ENCODE measurements at places on chromosomes 12 and 14. TPM values are rescaled to one million over a fixed set of nuclear protein-coding genes. Genes with fewer than 3 reads are reported as not detected.

- no peak for DNase-seq
Observed at GRCh38 chr14:75366963-75367362, 60.9 kb upstream of the JDP2 start.

DNA sequence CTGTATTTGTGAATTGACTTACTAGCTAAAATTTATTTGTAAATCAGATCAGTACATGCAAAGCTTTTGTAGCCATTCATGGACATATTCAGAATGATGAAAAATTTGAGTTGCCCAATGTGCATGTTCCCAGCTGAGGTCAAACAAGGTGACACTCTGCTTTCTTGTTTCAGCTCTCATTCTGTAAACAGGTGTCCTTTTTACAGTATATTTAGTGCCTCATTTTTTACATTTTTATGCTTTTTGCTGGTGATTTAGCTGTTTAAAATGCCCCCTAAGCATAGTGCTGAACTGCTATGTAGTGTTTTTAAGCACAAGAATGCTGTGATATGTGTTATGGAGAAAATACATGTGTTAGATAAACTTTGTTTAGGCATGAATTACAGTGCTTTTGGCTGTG, 76.3 kb downstream of the MIA2 start:
- no peak for DNase-seq

GRCh38 chr14:72472845-72473244, 421.1 kb downstream of the DPF3 start:
- DNase-seq: no peak

- no peak for DNase-seq
Observed at GRCh38 chr14:39307815-39308214, 74.1 kb downstream of the MIA2 start.

- DNase-seq: no peak
Observed at GRCh38 chr14:64447876-64448670, 17.2 kb upstream of the AKAP5 start.

DNA sequence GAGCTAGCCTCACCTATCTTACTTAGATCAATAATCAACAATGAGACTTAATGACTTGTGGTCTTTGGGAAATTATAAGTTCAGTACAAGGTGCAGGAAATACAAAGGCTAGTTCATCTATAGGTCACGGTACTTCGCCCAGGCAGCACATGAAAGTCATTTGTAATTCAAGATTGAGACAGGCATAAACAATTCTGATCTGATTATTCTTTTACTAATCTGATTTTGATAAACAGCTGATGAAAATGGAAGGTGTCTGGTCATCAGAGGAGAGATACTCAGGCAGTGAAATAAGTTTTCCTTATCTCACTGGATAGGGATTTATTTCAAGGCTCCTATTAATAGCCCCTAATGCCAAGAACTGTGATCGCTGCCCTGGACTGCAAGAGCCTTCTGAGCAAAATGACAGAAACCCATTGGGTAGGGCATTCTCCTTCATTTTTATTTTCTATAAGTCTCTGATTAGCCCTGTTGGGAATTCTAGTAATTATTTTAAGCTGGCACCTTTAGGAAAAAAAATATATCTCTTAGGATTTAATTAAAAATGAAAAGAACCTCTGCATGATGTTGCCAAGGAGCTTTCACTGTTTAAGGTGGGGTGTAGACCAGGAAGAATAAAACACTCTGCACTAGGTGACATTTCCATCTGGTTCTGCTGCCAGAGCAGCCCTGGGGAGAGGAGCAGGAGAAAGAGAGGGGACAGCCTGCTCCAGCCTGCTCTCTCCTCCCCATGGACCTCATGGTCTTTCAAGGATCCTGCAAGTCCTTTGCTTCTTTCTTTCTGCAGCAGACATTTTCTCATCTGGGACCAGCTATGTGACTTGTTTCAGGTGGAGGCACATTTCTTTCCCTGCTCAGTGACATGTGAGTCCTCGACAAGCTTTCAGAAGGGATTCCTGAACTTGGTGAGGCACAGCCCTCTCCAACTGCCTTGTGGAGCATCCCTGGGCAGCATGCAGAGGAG, 44.8 kb downstream of the SSPN start:
- DNase-seq: no peak

GRCh38 chr14:64387232-64387781, 846 bp upstream of the MTHFD1 start:
- no peak for DNase-seq

- no peak for DNase-seq
Observed at GRCh38 chr14:67483579-67484285, 4.8 kb downstream of the TMEM229B start.

DNA sequence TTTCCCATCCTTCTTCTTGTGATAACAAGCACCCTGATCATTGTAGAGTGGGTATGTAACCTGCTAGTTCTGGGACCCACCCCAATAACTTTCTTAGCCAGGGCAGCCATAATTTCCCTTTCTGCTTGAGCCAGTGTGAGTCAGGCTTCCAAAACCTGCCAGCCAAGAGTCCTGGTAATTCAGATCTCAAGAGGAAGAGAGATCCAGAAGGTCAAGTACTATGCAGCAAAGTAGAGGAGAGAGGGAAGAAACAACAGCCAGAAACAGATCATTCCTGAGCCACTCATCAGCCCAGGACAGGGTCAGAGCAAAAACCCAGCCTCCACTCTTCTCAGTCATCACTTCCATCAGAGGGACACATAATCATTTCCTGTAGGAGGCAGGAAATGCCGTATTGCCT, 182.0 kb downstream of the DICER1 start:
- no peak for DNase-seq

GRCh38 chr12:106766393-106766826, 8.1 kb upstream of the RIC8B start:
- no peak for DNase-seq

Gene SINHCAF
- total RNA-seq: 105 TPM
